Suprapubic skin (tissue), 4 donors: ENCODE measurements at places on chromosomes 2 and 18.
A peak's percentile ranks its signal among the peaks of the same experiment; 100 is the strongest.

- DNase-seq, result no peak
Measured at GRCh38 chr2:239062743-239063142, 214.9 kb downstream of the TWIST2 start.

DNA sequence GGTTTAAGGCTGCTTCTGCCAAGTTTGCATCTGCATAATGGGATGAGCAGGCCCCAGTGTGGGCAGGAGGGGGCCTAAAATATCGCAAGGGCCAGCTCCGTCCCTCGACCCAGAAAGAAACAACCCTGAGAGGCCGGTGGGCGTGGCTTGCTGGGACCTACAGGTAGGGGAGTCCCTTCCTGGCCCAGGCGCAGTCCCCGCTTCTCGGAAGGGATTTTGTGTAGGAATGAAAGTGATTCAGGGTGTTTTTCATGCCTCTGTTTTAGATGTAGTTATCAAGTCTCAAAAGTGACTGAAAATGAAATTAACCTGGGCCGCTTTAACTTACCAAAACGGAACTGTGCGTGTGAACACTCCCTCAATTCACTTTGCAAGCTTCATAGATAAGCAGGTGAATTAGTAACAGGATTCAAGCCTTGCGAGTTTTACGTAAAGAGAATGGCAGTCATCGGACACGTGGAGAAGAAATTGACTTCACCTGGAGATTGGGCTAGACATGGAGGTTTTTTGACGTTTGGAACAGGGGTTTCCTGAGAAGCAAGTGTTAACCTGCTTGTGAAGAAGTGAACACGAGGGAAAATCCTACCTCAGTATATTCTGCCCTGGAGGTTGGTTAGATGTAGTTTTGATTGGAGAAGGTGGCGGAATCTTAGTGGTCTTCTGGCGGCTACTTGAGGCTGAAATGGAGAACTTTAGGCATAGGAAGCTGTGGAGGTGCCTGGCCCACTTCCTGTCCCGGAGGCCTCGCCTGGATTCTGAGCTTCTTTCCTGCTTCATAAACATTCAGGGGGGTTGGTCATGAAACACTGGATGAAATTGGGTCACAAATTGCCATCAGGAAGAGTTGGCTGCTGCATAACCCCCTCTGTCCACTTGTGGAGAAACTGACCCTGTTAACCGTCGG is 1.7 kb downstream of the NCK2 start:
- no peak for DNase-seq

DNA sequence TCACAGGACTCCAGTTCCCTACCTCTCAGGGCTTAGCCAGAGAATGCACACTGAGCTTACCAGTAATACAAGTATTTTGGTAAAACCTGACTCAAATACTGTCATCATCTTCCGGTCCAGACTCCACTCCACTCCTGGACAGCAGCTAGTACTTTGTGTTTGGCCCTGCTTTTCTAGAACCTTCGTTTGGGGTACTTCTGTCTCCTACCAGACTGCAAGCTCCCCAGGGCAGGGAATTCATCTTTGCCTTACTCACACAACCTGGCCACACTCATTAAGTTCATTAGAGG is 108.9 kb upstream of the CDC42EP3 start:
- DNase-seq, result no peak

GRCh38 chr2:236702657-236703372 is 133.2 kb downstream of the ACKR3 start:
- DNase-seq, result no peak

- DNase-seq, result no peak
Measured at GRCh38 chr2:74497777-74498499, 1.5 kb downstream of the LBX2 start.

DNA sequence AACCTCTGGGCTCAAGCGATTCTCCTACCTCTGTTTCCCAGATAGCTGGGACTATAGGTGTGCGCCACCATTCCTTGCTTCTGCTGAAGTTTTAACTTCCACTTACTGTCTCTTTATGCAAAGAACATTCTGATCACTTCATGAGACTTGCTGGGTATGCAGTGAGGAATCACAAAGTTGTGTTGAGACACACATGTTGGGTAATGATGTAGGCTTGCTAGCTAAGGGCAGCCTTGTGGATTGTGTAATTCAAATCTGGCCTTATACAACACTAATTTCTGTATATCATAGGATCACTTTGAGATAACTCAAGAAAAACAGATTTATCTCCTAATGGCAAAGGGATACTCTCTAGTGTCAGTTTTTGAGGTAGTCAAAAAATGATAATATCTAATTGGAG is 24.2 kb downstream of the XRCC5 start:
- DNase-seq, result no peak

GRCh38 chr2:44296653-44297052 is 21.4 kb downstream of the SLC3A1 start:
- no peak for DNase-seq

DNA sequence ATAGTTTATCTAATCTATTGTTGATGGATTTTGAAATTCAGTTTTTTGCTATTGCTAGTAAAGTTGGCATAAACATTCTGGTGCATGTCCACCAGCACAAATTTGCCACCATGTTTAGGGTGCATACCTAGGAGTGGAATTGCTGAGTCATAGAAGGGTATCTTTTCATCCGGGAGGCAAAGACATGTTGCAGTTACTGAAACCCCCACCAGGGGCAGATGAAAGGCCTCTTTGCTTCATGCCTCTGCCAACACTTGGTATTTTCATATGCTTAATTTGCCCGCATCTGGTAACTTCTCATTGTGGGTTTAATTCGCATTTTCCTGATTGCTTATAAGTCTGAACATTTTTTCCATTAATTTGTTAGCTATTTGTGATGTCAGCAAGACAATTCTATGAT is 8.2 kb downstream of the DCC start:
- DNase-seq, result no peak

DNA sequence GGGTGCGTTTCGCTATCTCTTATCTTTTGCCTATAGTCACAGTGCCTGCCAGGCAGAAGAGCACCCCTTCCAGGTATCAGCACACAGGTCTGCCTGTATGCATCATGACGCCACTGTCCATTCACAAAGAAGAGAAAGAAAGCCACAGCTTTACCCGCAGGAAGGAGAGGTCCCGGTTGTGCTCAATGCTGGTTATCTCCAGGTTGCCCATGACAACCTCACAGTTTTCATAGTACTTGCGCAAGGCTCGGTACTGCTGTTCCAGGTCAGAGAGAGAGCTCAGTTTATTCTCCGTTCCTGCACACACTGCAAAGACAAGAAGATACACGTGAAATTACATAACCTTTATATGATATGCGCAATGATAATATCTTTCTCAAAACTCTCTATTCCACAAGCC is 414.0 kb downstream of the ERBB4 start:
- DNase-seq, result no peak

GRCh38 chr2:158726911-158727592 is 68.1 kb upstream of the DAPL1 start:
- DNase-seq, result no peak

DNA sequence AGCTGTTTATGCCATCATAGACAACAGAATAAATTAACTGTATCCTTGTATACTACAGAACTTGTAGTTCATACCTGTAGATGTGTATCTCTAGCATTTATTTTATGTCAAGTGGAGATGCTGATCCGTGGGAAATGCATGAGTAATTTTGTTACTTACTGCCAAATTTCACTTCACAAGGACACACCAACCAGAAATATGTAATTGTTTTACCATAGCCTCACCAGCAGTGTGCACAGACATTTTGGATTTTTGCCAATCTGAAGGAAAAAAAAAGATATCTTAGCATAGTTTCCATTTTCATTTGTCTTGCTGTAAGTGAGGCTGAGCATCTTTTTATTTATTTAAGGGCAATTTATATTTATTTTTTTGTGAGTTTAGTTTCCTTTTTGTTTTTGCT is 265.1 kb upstream of the OSR1 start:
- DNase-seq, result no peak

- DNase-seq, result no peak
Measured at GRCh38 chr2:199607914-199608313, 150.2 kb upstream of the SATB2 start.

GRCh38 chr18:69490072-69490471 is 89.4 kb downstream of the DOK6 start:
- no peak for DNase-seq

DNA sequence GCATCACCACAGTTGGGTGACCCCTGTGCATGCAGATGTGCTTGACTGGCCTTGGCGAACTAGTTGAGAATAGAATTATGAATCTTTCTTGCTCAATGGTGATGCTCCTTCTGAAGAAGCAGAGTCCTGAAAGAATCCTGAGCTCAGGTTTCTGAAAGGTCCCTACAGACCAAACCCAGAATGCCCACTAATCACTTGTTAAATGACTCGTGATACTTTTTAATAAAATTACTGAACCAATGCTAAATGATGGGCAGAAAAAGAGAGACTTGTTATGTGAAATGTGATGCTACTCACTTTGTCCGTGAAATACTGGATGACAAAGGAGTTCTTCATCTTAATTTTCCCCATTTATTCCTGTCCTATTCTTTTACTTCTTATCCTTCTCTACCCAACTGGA is 263.5 kb upstream of the LRRTM1 start:
- DNase-seq, result no peak

GRCh38 chr18:76670564-76671288 is 151.6 kb upstream of the ZNF236 start:
- no peak for DNase-seq

DNA sequence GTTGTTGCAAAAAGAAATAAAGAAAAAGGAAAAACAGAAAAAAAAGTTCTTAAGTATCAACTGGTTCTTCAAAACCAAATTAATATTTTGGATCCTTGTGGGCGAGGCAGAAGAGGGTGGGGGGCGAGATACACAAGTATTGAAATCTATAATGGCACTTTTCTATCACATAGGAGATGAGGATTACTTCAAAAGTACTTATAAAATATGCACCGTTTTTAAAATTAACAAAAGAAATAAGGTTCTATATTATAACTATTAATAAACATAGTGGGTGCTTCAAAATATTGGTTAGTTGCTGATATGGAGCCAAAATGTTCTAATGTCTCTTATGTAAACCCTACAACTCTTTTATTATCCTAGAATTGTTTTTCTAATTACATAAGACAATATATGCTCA is 2.1 kb downstream of the FECH start:
- no peak for DNase-seq

DNA sequence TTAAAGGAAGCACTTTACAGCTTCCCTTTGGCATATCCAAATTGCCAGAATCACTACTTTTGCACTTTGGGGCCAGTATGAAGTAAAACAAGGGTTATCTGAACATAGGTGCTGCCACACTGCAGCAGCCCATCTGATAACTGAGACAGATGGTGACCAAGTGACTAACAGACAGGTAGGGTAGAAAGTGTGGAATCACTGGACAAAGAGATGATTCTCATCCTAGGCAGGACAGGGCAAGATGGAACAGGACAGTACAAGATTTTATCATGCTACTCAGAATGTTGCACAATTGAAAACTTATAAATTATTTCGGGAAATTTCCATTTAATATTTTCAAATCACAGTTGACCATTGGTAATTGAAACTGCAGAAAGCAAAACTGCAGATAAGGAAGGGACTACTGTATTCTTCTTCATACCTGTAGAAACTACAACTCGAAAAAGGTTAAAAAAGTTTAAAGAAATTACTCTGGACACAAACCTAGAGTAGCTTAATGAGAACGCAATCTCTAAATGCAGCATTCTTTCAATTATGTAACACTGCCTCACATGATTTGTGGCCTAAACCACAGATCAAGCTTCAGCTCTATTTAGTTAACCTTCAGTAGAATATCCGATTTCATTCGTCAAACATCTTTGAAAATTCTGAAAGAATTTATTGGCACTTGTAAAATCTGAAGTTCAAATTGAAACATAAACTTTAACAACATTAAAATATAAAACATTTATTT is 31.4 kb downstream of the HEATR5B start:
- no peak for DNase-seq

DNA sequence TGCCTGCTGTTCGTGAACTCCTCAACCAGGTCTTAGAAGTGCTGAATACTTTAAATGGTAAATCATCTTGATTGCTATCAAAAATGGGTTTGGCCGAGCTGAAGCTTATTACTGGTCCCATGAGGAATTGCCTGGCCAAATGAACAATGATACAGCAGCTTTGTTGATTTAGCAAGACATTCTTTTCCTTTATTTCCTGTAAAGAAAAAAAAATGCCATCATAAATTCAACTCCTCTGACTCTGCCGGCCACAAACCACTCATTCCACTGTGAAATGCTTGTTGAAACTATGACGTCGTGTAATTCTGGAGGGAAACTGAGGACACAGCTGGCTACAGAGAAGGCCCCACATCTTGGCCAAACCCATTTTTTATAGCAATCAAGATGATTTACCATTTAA is 74.2 kb upstream of the ID2 start:
- no peak for DNase-seq

DNA sequence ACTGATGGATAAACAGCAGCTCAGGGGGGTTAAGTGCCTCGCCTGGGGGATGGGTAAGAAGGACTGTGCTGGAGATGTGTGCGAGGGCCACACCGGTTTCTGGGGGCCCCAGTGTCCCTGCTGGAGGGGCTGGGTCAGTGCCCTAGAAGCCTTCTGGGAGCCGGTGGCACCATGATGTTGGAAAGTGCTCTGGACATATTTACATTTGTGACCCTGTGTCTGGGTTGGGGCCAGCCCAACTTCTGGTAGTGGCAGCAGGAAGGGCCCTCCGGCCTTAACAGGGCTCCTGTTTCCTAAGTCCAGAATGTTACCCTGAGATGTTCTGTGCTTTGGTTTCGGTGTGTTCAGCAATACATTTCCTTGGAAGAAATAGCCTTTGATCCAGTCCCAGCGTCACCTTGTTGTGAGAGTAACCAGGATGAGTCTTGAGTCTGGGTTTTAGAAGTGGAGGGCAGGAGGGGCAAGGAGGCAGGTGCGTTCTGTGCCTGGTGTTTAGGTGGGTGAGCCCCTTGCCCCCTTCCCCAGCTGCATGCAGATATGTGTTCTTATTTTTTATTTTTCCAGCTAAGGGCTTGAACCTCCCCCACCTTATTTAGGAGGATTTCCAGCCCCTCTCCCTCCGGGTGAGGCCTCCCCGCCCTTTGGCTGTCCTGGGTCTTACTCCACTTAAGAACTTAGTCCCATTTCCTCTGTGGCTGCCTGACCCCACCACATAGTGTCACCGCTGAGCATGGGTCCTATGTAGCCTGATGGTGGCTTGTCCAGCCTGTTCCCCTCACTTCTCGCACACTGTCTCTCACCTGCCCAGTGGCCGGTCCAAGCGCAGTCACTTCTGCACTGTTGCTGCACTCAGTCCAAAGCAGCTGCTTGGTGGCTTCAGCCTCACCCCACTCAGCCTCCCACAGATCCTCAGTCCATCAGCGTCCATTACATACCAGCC is 132.7 kb upstream of the HS6ST1 start:
- DNase-seq, result peak; percentile 27

DNA sequence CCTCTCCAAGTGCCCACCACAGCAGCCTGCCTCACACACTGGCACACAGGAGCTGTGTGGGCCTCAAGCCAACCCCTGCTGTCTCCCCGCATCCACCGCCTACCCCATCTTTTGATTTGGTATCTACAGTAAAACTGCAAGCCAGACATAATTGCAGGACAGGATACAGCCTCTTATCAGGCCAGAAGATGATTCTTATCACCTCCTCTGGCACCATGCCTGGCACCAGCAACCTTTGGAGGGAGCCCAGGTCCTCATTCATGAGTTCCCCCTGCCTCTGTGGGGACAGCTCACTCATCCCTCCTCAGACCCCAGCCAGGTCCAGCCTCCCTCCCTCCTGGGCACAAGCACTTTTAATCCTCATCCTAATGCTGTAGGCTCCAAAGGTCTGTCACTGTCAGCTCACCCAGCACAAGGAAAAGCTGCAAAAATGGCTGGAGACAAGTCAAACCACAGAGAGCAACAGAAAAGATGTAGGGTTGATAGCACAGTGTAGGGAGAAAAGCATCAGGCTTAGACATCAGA is 9.7 kb downstream of the RAB11FIP5 start:
- DNase-seq, result peak; percentile 52

GRCh38 chr18:62982600-62983251 is 267.4 kb downstream of the PHLPP1 start:
- DNase-seq, result no peak

- no peak for DNase-seq
Measured at GRCh38 chr2:173296235-173296634, 58.4 kb upstream of the CDCA7 start.
